H9 (cell line): ENCODE measurements at places on chromosomes 3 and 15. TPM values are rescaled to one million over a fixed set of nuclear protein-coding genes. Genes with fewer than 3 reads are reported as not detected.

GRCh38 chr15:88636050-88636449, 2.8 kb upstream of the ISG20 start:
- peak; percentile 86 for DNase-seq

DNA sequence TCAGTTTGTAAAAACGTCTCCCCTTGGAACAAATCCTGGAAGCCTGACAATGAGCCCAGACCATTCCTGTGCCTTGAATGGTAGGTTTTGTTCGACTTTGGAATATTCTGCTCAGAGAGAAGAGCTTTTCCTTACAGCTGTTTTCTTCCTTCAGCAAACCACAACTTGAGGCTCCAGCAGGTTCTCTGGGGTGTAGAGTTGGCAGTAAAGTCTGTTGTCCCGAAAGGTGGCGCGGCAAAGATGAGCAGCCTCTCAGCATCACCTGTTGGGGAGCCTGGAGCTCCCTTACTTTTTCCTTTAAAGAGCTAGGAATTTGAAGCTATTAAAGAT, 65.4 kb downstream of the BOC start:
- no peak for DNase-seq

GRCh38 chr3:13546667-13547171, 2.2 kb upstream of the FBLN2 start:
- DNase-seq: peak; percentile 52

DNA sequence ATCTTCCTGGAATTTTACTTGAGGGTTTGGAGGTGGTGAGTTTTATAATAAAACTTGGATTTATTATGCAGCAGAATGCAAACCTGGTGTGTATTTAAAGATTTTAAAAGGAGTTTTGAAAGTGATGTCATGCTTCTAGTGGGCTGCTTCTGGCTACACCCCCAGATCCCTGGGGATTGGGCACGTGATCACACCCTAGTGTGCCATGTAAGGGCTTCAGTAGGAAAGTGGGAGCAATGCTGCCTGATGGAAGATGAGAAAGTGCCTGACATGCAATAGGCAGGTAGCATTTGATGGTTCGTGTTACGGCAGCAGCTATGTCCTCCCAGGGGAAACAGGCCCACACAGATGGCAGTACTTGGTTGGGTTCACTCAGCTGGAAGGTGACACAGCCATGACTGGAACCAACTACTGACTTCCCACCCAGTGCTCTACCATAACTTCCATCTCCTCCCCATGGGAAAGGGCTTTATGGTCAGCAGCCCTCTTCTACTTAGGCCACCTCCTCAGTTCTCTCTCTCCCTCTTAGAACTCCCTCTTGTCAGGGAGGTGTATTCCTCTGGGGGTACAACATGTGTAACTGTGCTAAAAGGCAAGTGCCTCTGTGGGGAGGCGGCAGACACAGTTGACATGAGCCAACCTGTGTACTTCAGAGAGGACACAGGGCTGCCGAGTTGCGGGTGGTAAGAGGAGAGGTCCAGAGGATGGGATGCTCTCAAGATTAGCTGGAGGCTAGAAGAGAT, 5.6 kb downstream of the ITPKA start:
- DNase-seq: no peak

DNA sequence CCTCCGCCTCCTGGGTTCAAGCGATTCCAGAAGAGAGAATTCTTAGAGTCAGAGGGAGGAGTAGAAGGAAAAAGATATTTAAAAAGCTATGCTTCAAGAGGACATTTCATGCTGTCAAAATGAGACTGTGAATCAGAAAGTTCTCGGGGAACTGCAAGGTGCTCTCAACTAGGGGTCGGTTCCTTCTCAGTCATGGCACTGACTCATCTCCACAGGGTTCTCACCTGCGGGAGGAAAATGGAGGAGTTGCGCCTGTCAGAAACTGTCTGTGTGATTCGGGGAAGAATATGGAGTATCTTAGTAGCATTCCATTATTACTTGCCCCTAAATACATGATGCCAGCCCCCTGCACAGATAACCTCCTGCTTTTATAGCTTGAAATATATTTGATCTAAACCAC, 47.4 kb downstream of the APH1B start:
- no peak for DNase-seq

DNA sequence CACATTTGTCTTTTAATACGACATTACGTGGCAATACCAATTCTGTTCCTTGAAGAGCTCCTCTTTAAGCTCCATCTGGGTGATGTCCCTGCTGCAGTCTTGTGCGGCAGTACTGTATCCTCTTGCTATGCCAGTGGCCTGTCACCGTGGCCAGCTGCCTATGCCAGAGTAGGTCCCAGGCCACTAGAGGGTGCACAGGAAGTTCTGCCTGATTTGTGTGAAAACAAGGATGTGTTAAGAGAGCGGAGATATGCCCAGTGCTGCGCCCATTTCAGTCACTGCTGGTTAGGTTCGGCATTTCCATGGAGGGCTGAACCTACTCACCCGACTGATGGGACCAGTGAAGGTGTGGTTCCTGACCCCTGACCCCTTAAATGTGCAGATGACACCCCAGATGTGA, 25.2 kb downstream of the NIPA1 start:
- peak; percentile 64 for DNase-seq

- peak; percentile 83 for DNase-seq
These were observed 79.0 kb upstream of the DCLK3 start for GRCh38 chr3:36843065-36844051.

DNA sequence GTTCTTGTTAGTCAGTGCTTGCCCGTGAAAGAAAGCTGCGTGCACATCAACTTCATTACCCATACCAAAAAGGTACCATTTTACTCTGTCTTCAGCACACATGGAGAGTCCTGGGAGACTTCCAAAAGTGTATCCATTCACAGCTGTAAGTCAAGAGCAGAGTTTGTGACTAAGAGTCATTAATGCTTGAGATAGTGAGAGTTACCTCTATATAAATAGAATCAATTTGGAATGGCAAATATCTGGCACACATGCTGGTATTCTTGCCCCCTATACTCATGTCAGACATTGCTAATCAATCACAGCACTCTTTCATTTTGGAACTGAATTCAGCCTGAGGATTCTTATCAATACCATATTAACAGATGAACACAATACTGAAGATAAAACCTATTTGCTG, 14.2 kb downstream of the CP start:
- DNase-seq: no peak

DNA sequence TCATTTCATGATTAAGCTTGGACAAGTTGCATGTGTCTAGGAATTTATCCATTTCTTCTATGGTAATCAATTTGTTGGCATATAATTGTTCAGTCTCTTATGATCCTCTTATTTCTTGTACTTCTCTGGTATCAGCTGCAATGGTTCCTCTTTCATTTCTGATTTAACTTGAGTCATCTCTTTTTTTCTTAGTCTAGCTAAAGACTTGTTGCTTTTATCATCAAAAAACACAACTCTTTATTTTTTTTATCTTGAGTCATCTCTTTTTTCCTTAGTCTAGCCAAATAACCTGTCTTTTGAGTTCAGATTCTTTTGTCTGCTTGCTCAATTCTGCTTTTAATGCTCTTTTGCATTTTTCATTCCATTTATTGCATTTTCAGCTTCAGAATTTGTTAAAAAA, 37.3 kb downstream of the UBE3A start:
- DNase-seq: no peak

DNA sequence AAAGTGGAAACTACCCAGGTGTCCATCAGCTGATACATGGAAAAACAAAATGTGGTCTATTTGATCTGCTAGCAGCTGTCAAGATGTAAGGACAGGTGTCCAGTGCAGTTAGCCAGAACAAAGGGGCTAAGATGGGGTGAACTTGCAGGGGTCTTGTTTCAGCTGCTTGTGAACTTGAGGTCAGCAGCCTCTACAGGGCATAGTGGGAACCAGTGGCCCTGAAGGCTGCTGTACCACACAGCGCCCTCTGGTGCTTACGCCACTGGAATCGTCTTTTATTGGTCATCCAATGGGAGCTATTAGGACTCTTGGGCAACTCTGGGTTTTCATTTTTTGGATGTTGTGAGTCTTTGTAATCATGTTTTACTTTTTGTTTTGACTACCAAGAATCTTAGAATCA, 62.2 kb upstream of the CTSH start:
- DNase-seq: peak; percentile 83

GRCh38 chr15:62928242-62928999, 114.1 kb upstream of the TPM1 start:
- no peak for DNase-seq

DNA sequence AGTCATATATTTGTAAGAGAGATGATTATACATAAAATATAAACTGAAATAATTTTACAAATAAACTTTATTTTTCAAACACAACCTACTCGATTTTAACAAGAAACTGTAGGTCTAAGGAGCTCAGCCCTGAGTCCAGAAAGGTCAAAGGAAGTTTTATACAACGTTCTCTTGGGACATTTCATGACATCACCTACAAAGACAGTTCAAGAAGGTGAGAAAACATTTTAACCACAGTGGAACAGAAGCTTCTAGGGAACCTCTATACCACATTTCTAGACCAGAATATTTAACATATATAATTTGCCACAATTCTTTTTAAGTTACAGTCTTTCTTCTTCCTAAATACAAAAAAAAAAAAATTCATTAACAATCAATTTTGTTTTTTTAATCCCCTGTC, 40.1 kb downstream of the CBLB start:
- DNase-seq: no peak

DNA sequence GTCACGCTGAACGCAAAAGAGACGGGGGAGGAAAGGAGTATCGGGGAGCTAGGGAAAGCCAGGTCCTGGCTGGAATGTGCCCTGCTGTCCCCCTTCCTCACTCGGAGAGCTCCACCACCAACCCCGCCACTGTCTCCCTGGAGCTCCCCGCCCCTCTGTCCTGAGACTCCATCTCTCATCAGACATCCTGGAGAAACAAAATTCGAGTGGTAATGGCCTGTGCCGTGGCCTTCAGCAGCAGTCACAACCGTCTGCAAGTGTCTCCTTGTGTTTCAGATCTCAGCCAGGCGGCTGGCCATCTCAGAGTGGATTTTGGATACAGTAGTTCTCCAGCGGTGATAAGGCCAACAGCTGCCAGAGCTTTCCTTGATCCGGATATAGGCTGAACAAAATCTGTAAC, 76.9 kb downstream of the OCA2 start:
- no peak for DNase-seq

DNA sequence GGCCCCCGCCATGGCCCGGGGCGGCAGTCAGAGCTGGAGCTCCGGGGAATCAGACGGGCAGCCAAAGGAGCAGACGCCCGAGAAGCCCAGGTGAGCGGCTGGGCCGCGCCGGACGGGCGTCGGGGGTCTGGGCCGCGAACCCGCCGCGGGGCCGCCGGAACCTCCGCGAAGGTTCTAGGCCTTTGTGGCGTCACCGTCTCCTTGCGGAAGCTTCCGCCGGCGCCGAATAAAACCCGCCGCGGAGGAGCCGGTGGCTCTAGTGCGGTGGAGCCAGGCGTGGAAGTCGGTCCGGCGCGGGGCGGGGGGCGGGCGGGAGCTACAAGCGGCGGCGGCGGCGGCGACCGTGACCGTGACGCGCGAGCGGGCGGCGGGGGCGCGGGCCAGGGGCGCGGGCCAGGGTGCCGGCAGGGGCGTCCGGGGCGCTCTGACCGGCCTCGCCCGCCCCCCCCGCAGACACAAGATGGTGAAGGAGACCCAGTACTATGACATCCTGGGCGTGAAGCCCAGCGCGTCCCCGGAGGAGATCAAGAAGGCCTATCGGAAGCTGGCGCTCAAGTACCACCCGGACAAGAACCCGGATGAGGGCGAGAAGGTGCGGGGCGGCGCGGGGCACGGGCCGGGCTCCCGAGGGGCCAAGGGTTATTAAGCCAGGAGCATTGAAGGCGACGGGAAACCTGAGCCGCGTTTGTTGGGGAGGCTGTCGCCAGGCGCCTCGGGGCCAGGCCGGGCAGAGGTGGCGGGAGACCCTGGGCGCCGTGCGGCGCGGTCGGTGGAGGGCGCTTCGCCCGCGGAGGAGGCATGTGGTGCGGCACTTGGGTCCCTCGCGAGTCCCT, at the start of gene DNAJA4:
TSS of gene DNAJA4 (plus strand) at position 259 of the 833 bp plus-strand sequence. CDS start at position 461, 202 bp downstream.
- DNase-seq: peak; percentile 69

DNA sequence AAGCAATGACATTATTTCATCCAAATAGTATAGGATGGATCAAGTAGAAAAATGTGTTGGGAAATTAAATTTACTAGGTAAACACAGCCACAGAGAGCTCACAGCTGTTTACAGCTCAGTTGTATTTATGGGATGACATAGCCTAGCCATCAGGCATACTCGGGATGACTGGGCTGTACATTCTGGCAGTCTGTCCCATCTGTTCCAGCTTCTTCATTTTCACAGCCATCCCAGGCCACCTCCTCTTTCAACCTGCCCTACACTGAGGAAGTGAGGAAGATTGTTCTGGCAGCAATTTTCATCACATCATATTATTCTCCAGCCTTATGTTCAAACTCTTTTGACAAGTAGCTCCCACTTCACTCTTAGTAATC, 98.4 kb upstream of the PFN2 start:
- DNase-seq: no peak

GRCh38 chr3:113654851-113655250, 41.6 kb downstream of the USF3 start:
- no peak for DNase-seq

- no peak for DNase-seq
These were observed 18.0 kb upstream of the SLTM start for GRCh38 chr15:58951388-58952007.

DNA sequence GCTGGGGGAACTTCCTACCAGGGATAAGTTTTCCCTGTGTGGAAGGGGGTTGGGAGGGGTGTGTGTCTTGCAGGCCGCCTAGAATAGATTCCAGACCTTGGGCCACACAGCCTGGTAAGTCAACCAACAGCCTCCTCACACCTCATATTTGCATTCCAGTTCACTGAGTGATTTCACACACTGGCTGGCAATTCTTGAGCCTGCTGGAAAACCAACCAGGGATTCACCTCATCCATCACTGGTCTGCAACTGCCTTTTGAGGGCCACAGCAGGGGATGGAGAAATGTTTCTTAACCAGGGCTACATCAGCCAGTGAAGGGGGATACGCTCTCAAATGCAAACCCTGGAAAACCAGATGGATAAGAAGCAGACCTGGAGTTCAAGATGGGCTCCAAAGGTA, 2.0 kb downstream of the FSTL1 start:
- no peak for DNase-seq

- DNase-seq: no peak
These were observed 10.8 kb upstream of the FYCO1 start for GRCh38 chr3:46006238-46007032.

- no peak for DNase-seq
These were observed 16.9 kb downstream of the TIGIT start for GRCh38 chr3:114310695-114311094.

GRCh38 chr3:169663951-169664820, 674 bp upstream of the MECOM start:
- DNase-seq: peak; percentile 38

GRCh38 chr3:28575746-28576613, 227.4 kb upstream of the AZI2 start:
- peak; percentile 66 for DNase-seq

FES gene
- 6.5 and 6.7 TPM in 2 replicates for total RNA-seq

SLC6A6 gene
- 70.8 and 72.6 TPM in 2 replicates for total RNA-seq

TMEM207 gene
- not detected in 2 replicates for total RNA-seq

CHRFAM7A gene
- total RNA-seq: 2.4 and 4.3 TPM in 2 replicates

DOCK3 gene
- 7.0 and 8.3 TPM in 2 replicates for total RNA-seq

HYAL1 gene
- total RNA-seq: 2.0 and 2.2 TPM in 2 replicates

JMJD7 gene
- total RNA-seq: 13.3 and 14.3 TPM in 2 replicates

C3orf49 gene
- total RNA-seq: not detected in 2 replicates

TP53BP1 gene
- total RNA-seq: 74.5 and 81.5 TPM in 2 replicates

RLBP1 gene
- not detected in 2 replicates for total RNA-seq

C3orf80 gene
- 0.13 and 0.15 TPM in 2 replicates for total RNA-seq

ZNF660 gene
- 16.4 and 18.7 TPM in 2 replicates for total RNA-seq

B3GNT5 gene
- 7.3 and 7.6 TPM in 2 replicates for total RNA-seq

DNASE1L3 gene
- not detected in 2 replicates for total RNA-seq
